Stimulated activated CD8-positive, alpha-beta memory T cell treated with anti-CD3 and anti-CD28 coated beads, Interleukin-4, amount 100 ng/mL, for 1 hour (primary cell): ENCODE measurements at places on chromosomes 2 and 18.

- no peak for DNase-seq
Observed at GRCh38 chr2:42819160-42819559, 26.8 kb upstream of the HAAO start.

DNA sequence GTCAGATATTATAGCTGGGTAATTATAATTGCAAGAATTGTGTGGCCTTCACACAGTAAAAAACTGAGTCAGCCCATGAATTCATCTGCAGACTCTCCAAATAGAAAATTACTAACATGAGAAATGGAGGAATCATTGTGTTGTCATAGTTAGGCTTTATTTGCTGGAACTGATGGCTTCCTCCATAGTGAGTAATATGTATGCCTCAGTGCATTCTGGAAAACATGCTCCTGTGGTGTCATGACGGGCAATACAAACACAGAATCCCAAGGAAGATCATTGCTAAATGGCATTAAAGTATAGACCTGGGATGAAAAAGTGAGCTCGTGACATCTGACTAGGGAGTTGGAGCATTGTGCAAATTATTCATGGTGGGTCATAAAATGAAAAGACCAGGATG, 23.6 kb upstream of the NMS start:
- no peak for DNase-seq

DNA sequence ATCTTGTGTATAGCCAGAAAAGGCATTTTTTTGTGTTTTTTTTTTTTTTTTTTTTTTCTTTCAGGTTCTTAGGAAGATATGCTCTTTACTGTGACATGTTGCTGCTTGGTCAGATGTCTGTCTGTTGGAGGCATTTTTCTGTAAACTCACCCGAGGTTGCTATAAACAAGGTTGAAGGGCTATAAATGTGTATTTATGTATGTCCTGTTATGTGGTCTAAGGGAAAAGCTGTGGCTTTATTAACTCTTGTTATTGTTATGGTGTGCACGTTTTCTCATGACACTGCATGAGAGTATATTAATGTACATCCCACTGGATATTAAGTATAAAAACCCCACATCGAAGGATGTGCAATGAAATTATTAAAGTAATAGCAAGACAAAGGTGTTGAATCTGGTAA, 102.0 kb downstream of the ZNF532 start:
- DNase-seq: no peak

GRCh38 chr2:39521876-39522517, 84.9 kb upstream of the MAP4K3 start:
- DNase-seq: no peak

GRCh38 chr2:121359170-121359569, 74.2 kb upstream of the TFCP2L1 start:
- no peak for DNase-seq

- no peak for DNase-seq
Observed at GRCh38 chr2:152716805-152717227, 445 bp downstream of the PRPF40A start.

DNA sequence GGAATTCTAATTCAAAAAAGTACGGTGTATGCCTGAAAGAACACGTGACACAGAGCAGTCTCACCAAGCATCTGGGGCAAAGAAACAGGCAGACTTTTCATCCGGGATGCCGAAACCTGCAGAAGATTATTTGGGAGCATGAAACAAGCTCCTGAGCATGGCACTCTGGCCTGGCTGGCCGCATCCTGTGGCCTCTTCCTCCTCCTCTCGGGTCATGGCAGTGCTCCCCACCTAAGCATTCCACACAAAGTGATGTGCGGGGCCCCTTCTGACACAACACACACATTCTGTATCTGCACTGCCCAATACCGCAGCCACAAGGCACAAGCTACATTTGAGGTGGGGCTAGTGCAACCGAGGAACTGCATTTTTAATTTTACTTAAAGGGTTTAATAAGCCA, 380.8 kb downstream of the NBAS start:
- no peak for DNase-seq

GRCh38 chr18:13745696-13746095, 19.2 kb downstream of the RNMT start:
- no peak for DNase-seq

DNA sequence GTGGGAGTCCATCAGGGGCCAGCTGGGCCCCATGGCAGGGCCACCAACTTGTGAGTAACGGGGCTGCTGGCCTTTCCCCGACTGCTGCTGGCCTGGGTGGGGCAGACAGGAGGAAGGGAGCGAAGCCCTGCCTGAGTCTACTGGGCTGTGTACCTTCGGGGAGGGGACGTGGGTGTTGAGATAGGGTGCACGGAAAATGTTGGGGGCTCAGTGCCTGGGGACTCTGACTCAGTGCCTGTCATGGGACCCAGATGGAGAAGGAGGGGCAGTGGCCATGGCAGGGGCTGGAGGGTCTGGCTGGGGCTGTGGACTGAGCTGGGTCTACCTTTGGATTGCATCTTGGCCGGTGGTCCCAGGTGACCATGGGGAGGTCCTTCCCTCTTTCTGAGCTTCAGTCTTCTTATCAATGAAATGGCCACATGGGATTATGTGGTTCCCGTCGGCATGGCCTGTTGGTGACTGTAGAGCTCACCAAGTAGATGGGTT, 4.0 kb downstream of the SLC4A3 start:
- DNase-seq: no peak

GRCh38 chr2:101087638-101088037, 63.5 kb downstream of the TBC1D8 start:
- DNase-seq: no peak

GRCh38 chr2:240585101-240585500, 1.4 kb upstream of the CAPN10 start:
- DNase-seq: no peak

DNA sequence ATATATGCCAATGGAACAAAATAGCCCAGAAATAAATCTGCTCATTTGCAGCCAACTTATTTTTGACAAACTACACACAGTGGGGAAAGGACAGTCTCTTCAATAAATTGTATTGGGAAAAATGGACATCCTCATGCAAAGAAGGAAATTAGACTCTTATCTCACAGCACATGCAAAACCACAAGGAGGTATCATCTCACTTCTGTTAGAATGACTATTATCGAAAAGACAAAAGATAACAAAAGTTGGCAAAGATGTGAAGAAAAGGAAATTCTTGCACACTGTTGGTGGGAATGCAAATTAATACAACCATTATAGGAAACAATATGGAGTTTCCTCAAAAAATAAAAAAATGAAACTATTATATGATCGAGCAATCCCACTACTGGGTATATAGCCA, 16.3 kb upstream of the WDR75 start:
- no peak for DNase-seq

DNA sequence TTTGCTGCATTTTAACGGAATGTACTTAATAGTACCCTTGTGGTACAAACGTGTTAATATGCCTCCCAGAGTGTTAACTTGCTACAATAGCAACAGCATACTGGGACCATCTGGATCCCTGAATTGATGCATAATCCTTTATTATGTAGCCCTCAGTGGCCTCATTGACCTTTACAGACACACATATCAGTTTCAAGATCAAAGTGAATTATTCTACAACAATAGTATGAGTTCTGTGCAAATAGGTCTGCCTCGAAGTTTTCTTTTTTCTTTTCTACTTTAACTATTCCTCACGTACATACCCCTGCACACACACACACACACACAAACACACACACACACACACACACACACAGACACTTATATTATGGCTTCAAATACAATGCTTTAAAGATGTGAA, 1622.1 kb downstream of the LRP1B start:
- no peak for DNase-seq

- no peak for DNase-seq
Observed at GRCh38 chr2:29742656-29743055, 178.7 kb downstream of the ALK start.

DNA sequence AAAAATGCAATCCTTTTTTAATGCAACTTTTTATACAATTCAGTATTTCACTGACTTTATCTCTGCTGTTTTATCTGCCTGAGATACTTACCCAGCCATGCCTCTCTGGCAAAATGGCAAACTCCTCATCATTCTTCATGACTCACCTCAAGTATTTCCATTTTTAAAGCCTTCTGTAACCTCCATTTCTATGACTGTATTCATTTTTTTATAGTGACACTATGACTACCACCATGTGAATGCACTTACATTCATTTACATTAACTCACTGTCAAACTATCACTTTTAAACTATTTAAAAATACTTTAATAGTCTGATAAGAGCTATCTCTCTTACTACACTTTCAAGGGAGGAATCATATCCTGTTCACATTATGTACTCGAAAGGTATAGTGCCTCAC, 99.4 kb upstream of the SCN7A start:
- DNase-seq: no peak

DNA sequence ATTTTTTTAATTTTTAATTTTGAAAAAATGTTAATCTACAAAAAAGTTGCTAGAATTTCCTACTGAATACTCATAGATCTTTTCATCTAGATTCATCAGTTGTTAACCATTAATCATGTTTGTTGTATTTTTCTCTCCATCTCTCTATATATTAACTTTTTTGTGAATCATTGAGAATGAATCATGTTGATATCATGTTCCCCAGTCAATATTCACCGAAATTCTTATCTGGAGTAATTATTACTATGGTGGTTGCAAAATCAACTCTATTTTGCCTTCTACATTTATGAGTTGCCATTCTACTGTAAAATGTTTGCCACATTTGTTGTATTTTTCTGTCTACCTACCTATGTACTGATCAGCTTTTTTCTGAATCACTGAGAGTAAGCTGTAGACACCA, 154.0 kb downstream of the SPP2 start:
- DNase-seq: no peak

DNA sequence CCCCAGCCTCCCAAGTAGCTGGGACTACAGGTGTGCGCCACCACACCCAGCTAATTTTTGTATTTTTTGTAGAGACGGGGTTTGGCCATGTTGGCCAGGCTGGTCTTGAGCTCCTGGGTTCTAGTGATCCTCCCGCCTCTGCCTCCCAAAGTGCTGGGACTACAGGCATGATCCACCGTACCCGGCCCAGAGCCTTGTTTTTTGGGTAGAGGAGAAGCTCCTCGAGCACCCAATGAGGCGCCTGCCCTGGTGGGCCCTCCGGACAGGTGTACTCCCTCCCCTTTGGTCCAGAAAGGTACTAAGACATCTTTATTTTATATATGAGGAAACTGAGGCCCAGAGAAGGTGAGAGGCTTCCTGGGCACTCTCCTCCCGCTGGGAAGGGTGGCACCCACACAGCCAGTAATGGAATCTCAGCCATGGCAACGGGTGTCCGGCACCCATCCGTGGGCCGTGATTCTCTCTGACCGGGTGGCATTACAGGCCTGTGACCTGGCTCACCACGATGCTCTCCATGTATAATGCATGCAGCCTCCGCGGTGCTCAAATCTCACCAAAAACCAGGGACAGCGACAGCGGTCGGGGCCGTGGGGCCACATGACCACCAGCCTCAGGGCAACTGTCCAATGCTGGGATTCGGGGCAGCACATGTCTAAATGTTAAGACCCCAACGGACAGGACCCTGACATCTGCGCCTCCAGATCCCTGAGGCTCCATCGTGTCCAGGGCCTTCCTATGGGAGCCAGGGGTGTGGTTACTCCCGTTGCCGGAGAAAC, 16.8 kb upstream of the KLHL30 start:
- DNase-seq: no peak

DNA sequence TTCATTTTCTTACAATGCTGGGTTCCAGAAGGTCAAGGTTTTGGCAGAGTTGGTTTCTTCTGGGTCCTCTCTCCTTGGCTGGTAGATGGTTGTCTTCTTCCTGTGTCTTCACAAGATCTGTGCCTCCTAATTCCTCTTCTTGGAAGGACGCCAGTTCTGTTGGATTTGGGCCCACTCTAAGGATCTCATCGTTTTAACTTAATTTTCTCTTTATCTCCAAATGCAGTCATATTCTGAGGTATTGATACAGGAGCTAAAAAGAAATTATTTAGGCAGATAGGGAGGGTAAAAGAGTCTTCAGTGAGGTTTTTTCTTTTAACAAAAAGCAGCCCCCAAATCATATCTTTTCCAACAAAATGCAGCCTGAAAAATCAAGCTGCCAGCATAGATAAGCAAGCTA, 998.4 kb downstream of the SOCS6 start:
- DNase-seq: no peak

DNA sequence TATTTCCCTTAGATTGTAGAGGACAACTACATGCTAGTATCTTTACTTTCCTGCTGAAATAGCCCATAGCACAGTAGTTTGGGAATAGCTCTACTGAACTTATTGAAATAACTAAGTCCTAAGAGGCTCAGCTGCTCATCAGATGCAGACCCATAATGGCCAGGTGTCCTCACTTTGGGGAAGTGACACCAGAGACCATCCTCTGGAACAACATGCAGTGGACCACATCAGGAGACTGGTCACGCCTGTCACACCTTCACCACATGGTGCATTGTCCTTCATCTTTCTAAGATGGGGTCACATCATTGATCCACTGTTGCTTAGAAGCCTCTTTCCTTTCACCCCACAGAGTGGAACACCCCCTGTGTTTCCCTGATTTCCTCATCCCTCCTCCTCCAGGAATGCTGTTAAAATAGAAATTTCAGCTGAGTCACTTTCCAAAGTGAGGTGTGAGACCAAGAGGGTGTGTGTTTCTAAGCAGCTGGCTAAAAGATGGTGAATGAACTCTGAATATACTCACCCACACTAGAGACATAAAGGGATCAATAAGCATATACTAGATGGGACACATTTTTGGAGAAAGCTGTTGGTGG, 215.2 kb upstream of the LRRTM1 start:
- DNase-seq: no peak

GRCh38 chr2:30272761-30273573, 41.6 kb downstream of the LBH start:
- no peak for DNase-seq

DNA sequence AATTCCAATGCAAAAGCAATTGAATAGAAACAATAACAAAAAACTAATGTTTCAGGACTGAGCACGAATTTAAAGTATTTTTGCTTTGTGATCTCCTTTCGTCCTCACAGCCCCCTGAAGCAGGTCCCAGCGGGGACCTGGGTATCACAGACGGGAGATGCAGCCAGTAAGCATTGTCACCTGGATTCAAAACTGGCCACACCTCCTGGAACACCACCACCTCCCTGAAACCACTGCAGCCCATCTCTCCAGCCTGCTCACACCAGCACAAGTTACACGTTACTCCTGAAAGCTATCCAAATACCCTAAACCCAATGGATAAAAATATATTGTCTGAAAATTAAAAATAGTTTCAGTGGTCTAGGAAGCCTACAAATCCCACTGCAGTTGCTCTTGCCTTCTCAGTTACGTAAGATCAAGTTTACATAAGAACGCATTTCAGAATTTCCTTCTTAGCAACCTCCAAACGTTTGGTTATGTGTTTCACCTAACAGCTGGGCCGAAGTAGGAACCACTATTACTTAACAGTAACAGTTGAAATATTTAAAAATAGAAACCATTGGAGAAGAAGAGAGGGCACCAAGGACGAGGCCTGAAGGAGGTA, 178.0 kb downstream of the HDAC4 start:
- DNase-seq: no peak
